ENCODE measurements at places on chromosomes 4 and X. TPM values are rescaled to one million over a fixed set of nuclear protein-coding genes. Genes with fewer than 3 reads are reported as not detected.

The ANKRD50 gene
- total RNA-seq: 76.4 TPM

The MAP3K15 gene
- total RNA-seq: not detected

The KANTR gene
- total RNA-seq: 5.0 TPM

The SMIM10L2A gene
- 0.35 TPM for total RNA-seq

The MAGEA2B gene
- total RNA-seq: not detected

The ZNF41 gene
- 4.6 TPM for total RNA-seq

The CT45A10 gene
- not detected for total RNA-seq

The SYTL4 gene
- total RNA-seq: 1.7 TPM

The MAGEC3 gene
- not detected for total RNA-seq

The FGF13 gene
- total RNA-seq: 6.2 TPM

The ZNF81 gene
- 2.3 TPM for total RNA-seq

The F11 gene
- not detected for total RNA-seq

The IL13RA1 gene
- 57.8 TPM for total RNA-seq

The SCRG1 gene
- total RNA-seq: 0.35 TPM

The VSIG1 gene
- total RNA-seq: not detected

The FBXO8 gene
- total RNA-seq: 23.9 TPM

The EGF gene
- 0.35 TPM for total RNA-seq

The SHROOM4 gene
- total RNA-seq: 2.6 TPM

Measured in smooth muscle cell of the coronary artery (primary cell).